ENCODE measurements at places on chromosomes 3 and 15.

DNA sequence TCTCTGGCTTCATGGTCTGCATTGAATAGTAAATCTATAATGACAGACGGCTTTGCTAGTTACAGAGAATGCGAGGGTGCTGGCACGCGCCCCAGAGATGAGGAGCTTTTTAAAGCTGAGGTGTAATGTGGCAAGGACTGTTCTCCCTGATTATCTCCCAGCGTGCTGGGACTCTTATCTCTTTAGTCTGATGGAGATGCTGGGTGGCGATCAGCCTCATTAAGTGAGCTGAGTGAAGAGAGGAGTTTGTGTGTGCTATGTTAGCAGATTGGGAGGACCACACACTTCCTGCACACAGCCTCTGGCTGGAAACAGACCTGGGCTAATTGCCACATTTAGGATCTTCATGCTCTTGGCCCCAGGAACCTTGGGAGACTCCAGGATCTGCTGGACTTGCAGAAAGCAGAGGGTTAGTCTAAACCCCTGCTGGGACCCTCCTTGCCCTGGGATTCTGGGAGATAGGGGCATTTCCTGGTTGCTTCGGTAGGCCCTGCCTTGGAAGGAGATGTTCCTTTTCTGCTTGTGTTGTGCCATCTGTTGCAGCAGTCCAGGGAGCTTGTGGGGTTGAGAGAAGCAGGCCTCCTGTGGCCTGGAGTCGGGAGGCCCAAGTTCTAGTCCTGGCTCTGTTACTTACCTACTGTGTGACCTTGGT is 15.0 kb downstream of the PDIA5 start:
- DNase-seq = peak; percentile 38

DNA sequence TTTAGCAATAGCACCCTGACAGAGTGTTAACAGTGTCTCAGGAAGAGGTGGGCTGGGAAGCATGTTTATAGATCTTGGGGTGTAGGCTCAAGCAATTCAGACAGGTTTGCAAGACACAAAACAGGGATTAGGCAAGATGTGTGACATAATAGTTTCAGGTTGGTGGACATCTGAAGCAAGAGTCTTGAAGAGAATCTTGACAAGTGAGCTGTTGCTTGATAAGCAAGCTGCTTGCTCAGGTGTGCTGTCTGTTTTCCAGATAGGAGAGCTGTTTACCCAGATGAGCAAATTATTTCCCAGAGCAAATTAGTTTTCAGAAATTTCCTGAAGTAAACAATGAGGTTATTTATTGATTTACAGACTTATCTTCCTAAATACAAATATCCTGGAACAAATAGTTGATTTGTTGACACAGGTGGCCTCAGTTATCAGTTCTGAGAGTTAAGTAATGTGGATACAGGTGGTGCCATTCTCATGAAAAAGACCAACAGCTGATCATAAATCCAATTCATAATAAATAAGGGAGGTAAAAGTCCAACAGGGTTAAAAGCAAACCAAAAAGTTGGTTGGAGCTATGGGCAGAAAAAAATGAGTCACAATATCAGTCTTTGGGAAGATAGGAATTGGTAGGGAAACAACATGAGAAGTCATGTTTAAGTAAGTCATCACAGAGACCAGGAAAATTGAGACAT is 437.3 kb downstream of the TBL1XR1 start:
- no peak for DNase-seq

DNA sequence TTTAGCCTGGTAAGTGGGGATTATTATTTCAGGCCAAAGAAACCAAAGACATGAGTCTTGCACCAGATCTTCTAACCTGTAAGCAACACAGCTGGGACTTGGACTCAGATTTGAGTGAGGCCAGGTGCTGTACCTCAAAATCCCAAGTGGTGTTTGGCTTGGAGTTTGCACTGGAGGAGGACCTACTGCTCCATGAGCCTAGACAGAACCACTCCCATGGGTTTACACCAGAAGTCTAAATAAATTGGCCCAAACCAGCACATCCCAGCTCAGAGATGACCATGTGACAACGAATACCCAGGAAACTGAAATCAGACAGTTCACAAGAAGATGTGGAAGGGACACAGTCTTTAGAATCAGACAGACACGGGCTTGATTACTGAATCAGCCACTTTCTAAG is 47.5 kb downstream of the MINAR1 start:
- no peak for DNase-seq

DNA sequence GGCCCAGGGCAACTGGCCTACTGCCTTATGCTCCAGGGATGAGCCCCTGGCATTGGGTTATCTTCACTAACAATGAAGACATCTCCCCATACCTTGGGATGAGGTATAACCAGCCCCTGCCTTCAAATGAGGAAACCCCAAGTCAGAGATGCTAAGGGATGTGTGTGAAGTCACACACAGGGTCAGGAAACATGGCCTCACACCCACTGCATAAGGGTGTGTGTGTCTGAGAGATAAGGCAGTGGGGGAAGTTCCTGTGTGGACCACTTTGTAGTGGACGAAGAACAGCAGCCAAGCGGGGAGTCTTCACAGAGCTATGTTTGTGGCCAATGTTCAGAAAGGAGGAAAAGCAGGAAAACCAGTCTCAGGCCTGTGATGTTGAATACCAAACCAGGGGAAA is 10.5 kb downstream of the ELP6 start:
- DNase-seq = no peak

- no peak for DNase-seq
These were observed 139.4 kb downstream of the LRRC28 start for GRCh38 chr15:99390667-99391066.

DNA sequence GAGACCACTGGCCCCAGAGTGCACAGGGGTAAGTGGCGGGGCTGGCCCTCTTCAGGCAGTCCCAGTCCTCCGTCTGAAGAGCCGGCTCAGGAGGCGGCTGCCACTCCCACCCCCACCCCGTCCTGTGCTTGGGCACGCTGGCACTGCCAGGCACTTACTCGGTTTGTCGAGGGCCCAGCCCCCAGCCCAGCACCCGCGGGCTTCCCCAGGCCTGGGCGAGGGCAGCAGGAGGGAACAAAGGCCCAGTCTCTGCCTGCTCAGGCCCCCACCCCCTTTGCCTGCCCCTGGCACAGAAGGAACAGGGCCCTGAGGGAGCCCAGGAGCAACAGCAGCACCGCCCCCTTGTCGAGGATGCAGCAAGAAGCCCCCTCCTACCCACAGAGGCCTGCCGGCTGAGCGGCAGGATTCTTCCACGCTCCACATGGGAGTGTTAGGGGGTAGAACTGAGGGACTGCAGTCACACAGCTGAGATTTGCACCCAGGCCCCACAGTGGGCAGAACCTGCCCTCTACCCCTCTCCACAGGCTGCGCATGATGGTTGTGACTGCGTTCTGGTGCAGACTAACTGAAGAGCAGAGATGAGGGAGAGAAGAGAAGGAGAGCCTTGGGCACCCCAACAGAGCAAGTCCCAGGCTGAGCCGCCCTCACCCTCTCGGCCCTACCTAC is 8.9 kb downstream of the DUSP7 start:
- DNase-seq = no peak

- no peak for DNase-seq
These were observed 41.6 kb downstream of the MRAS start for GRCh38 chr3:138389841-138390581.

DNA sequence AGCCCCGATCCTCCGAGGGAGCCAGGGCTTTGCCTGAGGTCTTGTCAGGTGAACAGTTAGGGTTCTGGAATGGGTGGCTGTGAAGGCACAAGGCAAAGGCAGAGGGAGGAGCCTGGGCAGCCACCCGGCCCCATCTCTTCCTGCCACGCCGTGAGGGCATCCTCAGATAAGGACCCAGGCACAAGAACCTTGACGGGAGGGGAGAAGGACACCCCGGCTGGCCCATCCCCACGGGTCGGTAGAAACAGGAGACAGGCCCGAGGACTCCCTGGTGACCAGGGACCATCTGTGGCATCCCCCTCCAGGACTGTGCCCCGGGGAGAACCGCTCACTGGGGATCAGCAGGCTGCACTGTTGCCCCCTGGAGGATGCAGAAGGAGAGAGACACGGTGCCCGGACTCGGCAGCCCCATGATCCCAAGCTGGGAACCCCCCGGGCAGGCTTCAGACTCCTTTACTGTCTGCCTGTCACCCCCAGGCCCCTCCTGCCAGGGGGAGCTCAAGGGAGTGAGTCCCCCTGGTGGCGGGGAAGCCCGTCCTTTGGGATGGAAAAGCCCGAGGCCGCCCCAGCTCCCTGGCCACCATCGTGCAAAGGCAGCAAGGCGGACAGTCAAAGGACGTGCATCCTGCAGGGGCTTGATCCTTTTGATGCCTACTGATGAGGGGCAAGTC is 12.3 kb upstream of the PCSK6 start:
- peak; percentile 73 for DNase-seq

- no peak for DNase-seq
These were observed 5.8 kb downstream of the XCR1 start for GRCh38 chr3:46021516-46021915.

- no peak for DNase-seq
These were observed 300.4 kb upstream of the STT3B start for GRCh38 chr3:31232055-31233025.

- no peak for DNase-seq
These were observed 2.9 kb upstream of the SATB1 start for GRCh38 chr3:18428036-18428435.

- no peak for DNase-seq
These were observed 48.6 kb downstream of the GAP43 start for GRCh38 chr3:115671761-115672455.

- peak; percentile 76 for DNase-seq
These were observed 58.5 kb downstream of the ECT2 start for GRCh38 chr3:172808969-172809546.

DNA sequence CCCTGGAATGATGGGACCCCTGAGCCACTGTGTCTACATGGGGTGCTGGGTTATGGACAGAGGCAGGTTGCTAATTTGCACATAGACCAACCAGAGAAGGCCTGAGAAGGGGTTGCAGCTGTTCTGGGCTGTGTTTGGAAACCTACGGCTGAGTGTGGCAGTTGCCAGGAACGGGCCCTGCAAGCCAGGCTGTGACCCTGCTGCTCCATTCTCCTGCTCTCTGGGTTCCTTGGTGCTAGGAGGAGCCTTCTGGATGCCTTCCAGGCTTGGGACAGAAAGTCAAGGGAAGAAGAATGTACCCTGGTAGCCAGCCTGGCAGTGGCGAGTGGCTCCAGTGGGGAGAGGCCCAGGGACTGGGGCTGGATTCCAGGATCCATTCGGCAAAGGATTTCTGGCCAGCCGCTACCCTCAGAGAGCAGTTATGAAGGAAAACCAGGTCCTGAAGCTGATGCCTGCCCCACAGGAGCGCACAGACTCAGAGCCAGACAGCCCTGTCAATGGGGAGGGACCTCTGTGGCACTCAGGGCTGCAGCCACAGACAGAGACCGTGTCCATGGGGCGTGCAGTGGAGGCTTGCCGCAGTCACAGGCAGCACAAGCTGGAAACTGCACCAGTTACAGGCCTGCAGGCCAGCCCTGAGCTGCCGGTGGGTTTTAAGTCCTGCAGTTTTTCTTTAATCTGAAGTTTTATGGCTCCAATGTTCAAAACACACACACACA is 55.1 kb upstream of the ACAD9 start:
- no peak for DNase-seq

DNA sequence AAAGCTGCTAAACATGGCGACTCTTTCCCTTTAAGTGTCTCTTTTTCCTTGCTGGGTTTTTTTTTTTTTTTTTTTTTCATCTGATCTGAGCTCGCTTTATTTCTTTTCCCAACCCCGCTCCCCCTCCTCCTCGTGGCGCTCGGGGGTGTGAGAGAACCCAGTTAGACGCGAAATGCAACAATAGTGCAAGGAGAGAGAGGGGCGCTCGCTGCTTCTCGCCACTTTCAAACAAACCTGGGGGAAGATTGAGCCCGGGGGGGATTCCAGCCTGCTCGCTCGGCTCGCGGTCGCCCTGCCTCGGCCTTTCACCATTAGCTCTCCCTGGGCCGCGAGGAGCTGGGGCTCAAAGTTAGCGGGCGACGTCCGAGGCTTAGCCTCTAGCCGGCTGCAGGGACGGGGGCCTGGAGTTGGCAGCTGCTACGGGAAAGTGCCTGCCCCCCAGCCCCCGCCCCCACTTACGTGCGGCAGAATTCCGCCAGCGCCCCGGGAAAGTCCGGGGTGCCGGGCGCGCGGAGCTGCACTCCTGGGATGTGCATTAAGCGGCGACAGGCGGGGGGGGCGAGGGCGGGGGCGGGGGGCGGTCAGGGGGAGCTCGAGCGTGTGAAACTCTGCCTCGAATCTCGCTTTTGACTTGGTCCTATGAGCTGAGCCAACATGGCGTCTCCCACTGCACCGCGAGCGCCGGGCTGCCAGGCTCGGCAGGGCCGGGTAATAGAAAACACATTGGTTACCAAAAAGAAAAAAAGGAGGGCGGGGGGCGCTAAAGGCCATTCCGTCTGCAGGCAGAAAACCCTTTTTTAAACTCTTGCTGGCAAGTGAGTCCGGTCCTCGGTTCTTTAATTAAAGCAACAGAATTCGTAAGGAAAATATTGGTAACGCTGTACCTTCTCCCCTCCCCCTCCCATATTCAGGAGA is 10.4 kb downstream of the NR2F2 start:
- peak; percentile 94 for DNase-seq

GRCh38 chr3:193857996-193858395 is 265.0 kb downstream of the OPA1 start:
- DNase-seq = no peak

GRCh38 chr3:5813521-5813920 is 626.0 kb downstream of the EDEM1 start:
- DNase-seq = no peak

DNA sequence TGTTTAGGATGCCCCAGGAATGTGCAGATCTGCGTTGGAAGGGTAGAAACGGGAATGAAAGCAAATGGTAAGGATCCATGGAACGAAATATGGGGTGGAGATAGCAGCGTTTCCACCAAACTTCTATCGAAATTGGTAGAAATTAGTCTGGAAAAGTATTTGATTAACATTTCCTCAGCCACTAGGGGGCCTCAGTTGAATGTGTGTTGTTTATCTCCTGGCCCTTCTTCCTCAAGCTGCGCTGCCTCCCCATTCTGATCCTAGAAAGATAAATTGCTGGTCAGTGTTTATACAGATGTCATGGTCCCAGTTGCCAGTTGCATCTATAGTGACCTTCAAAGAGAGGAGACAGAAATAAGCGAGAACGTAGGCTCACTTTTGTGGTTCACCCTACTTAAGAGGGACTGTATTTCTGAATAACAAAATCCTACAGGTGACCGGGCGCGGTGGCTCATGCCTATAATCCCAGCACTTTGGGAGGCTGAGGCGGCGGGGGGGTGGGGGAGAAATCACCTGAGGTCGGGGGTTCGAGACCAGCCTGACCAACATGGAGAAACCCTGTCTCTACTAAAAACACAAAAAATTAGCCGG is 457.1 kb downstream of the SQOR start:
- peak; percentile 70 for DNase-seq

GRCh38 chr3:151351648-151352047 is 22.3 kb upstream of the P2RY13 start:
- DNase-seq = no peak

- no peak for DNase-seq
These were observed 87.7 kb downstream of the TGFBR2 start for GRCh38 chr3:30694148-30694547.

GRCh38 chr3:30644615-30645014 is 38.2 kb downstream of the TGFBR2 start:
- DNase-seq = no peak

GRCh38 chr15:99343208-99343607 is 91.9 kb downstream of the LRRC28 start:
- no peak for DNase-seq

GRCh38 chr3:43696441-43696840 is 5.7 kb downstream of the ABHD5 start:
- no peak for DNase-seq

Data from eye (tissue), 1 donor.